ENCODE measurements at places on chromosomes 11 and 22.

DNA sequence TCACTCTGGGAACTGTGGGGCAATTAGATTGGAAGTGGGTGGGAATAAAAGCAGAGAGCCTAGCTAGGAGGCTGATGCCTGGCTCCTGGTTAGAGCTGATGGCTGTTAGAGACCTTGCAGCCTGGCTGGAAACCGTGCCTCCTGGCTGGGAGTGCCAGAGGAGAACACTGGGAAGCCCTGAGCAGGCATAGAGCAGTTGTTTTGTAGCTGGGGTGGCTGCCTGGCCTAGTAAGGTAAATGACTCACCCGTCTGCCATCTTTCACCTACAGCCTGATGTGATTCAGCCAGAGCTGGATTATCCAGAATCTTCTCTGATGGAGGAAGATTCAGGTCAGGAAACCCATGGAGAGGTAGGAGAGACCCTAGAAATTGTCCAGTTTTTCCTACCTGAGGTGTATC, 6.1 kb downstream of the UQCR10 start:
- no peak for DNase-seq

DNA sequence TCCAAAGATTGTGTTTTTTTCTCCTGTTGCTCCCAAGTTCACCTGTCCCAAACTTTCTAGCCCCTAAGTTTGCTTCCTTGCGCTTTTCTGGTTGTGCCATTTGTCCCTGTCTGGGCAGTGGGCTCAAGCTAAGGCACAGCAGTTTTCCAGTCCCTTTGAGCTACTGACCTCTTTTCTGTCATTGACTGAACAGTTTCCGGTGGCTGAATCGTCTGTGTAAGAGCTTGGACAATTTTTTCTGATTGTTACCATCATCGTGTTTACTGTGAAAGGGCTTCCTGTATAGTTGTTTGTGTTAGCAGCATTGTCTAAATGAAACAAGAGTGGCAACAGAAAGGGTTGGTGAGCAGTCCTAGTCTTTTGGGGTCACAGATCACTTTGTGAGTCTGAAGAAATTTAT, 49.8 kb downstream of the BMAL1 start:
- DNase-seq = no peak

- DNase-seq = no peak
Measured at GRCh38 chr11:65069217-65069616, 10.9 kb upstream of the NAALADL1 start.

- DNase-seq = no peak
Measured at GRCh38 chr11:119941636-119942411, 196.1 kb downstream of the TRIM29 start.

GRCh38 chr11:112315861-112316739, 55.4 kb upstream of the PLET1 start:
- DNase-seq = no peak
